ENCODE measurements at places on chromosomes 5 and 9.

- peak; percentile 62 for DNase-seq
Observed at GRCh38 chr9:33287087-33287490, 3.2 kb upstream of the NFX1 start.

DNA sequence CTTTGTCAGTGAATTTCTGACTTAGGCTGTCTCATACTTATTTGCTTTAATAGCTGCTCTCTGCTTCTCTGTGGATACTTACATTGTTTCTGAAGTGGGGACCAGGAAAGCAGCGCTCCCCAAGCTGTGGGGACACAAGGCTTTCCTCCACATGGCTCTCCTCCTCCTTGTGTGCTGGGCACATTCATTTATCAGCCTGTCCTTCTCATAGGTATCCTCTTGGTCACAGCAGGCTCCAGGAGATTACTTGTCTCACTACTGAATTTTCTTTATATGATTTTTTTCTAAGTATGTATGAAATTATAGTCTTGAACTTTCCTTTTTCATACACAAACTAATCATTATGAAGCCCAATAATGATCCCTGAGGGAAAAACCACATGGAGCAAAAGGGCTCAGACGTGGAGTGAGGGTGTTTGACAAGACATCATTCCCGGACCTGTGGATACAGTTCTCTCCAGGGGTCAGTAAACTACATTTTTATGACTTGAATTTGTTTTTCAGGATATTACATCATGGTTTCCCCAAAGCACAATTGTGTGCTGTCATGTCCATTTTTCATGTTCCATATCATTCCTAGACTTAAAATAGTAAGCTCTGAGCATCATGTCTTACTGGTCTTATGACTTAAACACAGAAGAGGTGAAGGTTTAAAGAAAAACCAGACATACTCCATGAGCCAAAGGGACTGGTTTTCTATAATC lies 234.5 kb downstream of the PCSK1 start:
- DNase-seq, result no peak

DNA sequence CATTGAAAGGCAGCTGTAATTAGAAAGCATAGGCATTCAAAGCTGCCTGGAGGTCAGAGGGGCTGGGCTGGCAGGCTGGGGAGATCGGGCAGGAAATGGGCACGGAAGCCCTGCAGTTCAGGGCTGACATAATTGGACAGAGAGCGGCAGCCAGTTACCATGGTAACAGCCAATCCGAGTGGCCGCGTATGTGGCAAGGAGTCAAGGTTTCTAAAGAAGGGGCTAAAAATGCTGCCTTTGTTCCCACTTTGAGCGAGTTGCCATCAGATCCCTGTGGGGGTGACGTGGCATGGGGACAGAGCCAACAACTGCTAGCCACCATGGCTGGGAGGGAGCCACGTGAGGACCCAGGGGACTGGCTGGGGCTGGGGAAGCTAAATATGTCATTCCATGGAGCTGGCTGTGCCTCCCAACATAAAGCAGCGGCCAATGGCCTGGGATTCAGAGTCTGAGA lies 44.7 kb upstream of the NDFIP1 start:
- DNase-seq, result no peak

GRCh38 chr5:133907075-133907474 lies 61.4 kb downstream of the C5orf15 start:
- no peak for DNase-seq

GRCh38 chr9:129175515-129175824 lies 2.6 kb downstream of the IER5L start:
- DNase-seq, result no peak

- DNase-seq, result no peak
Observed at GRCh38 chr9:69932901-69933300, 110.7 kb upstream of the MAMDC2 start.

- DNase-seq, result no peak
Observed at GRCh38 chr9:114606597-114607207, 4.4 kb upstream of the TMEM268 start.

DNA sequence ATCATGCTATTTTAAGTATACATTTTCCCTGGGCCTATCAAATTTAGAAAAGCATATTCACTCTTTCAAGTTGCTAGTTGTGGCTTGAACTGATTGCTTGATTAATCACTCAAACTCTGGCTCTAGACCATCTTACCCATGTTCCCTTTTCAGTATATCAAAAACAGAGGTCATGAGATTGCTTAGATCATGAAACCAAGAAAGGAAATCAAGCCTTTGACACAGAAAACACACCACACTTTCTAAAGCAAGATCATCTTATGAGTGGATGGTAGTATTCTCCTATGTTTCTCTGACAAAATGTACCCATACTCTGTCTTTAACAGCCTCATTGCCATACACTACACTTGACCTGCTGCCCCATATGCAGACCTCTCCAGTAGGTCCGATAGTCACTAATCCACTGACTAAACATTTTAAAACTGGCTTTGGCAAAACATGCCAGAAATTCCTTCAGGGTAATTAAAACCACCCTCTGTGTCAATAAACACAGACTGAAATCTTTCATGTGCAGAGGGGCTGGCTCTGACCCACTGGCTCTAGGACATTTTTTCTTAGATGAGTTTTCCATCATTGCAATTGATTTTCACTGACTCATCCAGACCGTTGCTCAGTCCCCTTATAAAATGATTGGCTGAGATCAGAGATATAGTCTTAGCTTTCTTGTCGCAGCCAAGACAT lies 18.2 kb downstream of the PPP2R2B start:
- no peak for DNase-seq

DNA sequence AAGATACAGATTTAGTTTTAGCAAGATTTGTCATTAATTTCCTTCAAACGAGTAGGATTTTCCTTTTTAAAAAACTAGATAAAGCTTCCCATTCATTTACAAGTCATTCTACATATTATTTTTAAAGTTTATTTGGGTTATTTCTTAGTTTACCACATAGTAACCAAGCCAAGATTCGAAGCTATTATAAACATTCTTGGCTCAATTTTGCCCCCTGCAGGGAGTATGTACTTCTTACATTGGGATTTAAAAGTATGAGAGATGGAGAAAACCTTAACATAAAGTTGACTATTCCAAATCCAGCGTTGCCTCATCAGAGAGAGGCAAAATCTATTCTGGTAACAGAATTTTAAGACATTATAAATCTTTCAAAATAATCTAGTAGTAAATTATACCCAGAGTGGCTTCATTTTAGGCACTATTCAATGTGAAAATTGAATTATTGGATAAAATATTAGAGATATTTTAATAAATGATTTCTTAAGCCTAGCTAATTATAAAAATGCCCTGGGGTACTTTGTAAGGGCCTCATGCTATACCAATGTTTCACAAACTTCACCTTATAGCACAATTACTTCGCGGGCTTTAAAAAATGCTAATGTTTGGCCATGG lies 39.1 kb downstream of the FBN2 start:
- DNase-seq, result no peak

DNA sequence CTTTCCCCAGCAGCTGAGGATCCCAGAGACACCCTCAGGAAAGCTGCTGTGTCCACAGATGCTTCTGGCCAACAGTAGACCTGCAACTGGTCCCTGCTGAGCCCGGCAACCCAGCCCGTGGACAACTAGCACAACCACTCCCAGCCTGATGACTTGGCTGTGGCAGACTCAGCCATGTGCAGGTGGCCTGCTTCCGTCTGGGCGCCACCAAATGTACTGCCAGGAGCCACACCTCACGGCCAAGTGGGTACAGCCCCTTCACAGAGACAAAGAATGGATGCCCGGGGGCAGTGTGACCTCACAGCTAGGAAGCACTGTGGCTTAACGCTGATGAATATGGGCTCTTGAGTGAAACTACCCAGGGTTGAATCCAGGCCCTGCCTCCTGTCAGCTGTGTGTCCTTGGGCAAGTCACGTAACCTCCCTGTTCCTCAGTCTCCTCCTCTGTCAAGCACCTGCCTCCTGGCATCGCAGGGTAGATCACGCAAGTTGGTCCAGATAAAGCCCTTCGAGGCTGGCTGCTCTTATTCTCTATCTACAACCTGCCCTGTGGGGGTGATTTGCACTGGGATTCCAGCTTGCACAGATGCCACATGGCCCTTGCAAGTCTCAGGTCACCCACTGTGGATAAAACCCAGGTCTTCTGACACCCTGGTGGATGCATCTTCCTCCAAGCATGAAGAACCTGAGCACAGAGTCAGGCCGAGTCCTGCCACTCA lies 225.0 kb downstream of the PBX3 start:
- DNase-seq, result no peak

DNA sequence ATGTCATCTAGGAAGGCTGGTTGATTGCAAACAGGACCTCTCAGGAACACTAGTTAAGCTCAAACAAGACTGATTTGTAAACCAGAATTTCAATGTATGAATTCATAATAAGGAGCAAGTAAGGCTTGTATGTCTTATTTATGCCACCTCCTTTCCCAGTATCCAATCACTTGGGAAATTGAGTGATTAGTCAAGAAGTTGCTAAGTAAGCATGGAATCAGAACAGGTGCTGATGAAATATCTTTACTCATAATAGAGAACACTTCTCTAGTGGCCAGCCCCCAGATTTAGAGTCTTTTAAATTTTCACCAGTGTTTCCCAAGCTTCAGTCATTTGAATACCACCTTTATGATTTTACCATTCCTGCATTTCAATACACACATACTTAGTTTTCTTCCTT lies 5.3 kb upstream of the DDX4 start:
- DNase-seq, result no peak

DNA sequence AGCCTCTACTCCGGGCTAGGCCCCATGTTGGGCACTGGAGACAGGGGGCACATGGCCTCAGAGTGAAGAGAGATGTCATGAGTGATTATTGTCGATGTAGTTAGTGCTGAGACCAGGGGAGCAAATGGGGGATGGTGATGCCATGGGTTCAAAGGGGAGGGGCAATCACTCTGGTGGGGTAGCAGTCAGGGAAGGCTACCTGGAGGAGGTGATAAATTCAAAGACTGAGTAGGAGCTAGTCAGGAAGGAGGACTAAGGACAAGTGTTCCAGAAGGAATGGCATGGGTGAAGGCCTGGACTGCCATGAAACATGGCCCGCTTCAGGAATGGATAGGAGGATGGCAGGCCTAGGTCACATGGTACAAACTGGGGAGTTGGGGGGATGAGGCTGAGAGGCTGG lies 41.6 kb downstream of the C9orf50 start:
- DNase-seq, result no peak

DNA sequence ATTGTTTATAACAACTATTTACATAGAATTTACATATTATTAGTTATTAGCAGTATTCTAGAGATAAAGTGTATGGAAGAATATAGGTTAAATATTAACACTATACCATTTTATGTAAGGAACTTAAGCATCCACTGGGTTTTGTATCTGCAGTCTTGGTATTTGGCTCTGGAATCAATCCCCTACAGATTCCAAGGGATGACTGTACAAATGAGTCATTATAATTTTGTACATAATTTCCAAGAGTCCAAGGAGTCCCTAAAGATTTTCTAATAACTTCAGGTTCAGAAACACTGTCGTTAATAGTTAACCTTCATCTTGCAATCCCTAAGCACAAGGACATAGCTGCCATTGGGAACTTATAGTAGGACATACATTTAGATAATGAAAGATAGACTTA lies 254.8 kb upstream of the PDE4D start:
- DNase-seq, result no peak

DNA sequence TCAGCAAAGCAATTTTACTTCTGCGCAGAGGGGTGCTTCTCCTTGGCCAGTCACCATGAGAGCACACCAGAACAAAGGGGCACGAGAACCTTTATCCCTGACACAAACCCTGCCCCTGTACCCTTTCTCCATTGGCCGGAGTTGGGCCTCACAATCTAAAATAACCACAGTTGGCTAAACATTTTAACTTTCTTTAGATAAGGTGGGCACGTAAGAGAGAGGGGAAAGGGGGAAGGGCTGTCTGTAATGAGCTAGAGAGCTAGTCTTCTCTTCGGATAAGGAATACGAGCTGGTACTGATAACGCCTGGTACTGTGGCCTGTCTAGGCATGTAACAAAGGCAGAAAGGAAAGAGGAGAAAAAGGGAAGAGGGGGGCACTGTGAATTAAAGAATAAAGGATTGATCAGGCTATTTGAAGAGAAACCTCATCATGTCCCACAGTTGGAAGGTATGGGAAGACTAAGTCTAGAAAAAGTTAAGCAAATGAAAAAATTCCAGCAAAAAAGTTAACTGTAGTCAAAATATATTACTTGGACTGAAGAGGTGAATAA lies 1.8 kb upstream of the IARS1 start:
- no peak for DNase-seq

DNA sequence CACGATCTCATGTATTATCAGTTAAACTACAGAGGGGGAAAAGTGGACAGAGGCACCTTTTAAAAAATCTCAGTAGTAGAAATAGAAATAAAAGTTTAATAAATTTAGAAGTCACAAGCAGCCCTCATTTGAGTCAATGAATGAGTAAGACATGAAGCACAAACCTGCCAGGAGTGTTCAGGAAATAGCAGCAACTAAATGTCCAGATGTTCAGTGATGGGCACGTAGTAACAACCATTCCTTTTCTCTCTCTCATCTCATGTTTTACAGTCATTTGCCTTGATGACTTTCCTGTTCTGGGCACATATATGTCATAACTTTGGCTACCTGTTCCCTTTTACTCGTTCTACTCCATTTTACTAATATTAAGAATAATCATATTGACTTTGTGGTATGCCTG lies 17.7 kb downstream of the ISOC1 start:
- DNase-seq, result no peak

DNA sequence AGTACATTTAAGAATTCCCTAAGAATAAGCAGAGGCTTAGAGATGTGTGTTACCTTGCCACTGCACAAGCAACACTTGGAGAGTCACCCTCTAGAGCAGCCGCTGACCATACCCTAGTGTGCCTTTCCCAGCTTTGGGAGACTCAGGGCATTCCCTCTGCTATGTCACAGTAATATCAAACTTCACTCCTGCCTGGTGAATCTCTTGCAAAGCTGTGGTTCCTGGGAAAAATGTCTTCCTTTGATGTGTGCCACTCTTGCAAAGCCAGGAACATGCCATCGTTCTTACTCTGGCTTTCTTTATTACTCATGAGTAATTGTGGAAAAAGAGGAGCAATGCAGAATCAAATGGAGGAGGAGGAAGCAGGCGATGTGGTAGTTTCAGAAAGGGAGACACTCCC lies 173.2 kb downstream of the CCDC192 start:
- no peak for DNase-seq

DNA sequence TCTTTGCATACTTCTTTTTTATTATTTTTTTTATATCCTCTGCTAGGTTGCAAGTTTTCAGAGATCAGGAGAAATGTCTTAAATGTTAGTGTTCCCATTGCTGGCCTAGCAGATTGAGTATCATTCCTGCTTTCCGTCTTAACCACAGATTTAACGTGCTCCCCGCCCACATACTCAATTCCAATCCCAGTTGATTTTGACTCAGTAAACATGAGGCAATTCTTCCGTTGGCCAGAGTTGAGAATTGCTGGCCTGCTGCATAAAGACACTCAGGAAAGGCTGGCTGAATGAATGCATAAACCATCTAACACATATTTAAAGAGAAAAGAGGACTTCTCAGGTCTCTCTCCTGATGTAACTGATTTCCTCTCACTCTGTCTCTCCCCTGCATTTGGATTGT lies 46.8 kb upstream of the PLPP6 start:
- DNase-seq, result no peak

- no peak for DNase-seq
Observed at GRCh38 chr9:105681724-105682123, 12.6 kb upstream of the TMEM38B start.
